ENCODE measurements at places on chromosomes 2 and 18.
A peak's percentile ranks its signal among the peaks of the same experiment; 100 is the strongest.

DNA sequence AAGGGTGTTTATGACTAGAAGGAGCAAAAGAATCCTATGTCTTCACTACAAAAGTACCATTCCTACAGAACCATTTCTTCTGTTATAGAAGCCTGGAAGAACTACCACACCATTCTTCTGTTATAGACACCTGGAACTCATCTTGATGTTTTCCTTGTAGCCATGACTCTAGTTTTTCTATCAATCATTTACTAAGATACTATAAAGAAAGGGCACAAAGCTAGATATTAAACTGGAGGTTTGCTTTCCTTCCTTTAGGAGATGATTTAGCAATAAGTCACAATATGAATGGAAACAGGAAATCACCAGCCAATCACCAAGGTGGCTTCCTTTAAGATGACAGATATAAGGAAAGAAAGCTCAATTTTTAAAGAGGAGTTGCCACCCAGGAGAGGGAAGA lies 100.3 kb upstream of the NEUROD1 start:
- DNase-seq: no peak

DNA sequence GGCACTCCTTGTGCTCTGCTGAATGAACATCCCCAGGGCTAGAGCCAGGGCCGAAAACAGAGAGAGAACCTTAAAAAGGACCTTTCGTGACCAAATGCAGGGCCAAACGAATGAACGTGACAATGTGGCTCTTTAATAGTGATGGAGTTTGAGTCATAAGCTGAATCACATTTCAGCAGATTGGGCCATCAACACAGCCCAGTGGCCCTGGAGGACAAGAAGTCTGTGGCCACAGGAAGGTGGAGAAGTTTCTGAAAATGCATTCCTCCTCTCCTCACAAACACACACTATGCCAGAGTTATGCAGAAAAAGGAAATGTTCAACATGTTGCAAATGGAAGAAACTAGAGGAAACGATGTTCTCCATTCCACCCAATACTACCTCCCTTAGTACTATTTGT lies 415.8 kb downstream of the HRH4 start:
- no peak for DNase-seq

DNA sequence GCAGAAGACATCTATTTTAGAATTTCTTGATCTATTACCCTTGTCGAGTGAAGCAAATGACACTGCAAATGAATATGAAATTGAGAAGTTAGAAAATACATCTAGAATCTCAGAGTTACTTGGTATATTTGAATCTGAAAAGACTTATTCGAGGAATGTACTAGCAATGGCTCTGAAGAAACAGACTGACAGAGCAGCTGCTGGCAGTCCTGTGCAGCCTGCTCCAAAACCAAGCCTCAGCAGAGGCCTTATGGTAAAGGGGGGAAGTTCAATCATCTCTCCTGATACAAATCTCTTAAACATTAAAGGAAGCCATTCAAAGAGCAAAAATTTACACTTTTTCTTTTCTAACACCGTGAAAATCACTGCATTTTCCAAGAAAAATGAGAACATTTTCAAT lies 370.4 kb downstream of the XIRP2 start:
- no peak for DNase-seq

DNA sequence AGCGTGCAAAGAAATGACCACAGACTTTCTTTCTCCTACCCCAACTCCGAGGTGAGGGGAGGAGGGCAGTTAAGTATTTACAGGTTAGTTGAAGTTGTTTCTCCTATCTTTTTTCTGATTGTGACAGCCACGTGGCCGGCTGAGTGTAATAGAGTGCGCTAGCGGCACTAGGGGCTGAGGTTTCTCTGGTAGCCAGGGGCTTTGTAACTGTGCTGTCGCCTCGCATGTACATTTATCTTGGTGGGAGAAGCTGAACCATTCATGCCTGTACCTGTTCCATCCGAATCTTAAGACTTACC lies 214.1 kb upstream of the STON1 start:
- no peak for DNase-seq

DNA sequence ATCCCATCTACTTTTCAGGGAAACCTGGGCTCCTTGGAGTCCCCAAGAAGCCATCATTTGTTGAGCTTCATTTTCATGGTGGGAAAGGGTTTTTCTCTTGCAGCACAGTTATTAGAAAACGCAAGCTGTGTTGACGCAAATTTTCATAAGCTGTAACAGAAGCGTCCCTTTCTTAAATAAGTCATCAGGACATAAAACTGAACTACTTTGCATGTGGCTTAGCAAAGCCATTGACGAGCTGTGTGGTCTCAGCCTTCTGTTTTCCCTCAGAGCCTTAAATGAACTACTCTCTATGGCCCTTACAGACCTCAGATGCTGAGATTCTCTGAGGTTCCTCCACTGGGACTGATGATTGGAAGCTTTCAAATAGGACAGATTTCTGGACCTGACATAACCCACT lies 85.1 kb downstream of the ARL4C start:
- no peak for DNase-seq

DNA sequence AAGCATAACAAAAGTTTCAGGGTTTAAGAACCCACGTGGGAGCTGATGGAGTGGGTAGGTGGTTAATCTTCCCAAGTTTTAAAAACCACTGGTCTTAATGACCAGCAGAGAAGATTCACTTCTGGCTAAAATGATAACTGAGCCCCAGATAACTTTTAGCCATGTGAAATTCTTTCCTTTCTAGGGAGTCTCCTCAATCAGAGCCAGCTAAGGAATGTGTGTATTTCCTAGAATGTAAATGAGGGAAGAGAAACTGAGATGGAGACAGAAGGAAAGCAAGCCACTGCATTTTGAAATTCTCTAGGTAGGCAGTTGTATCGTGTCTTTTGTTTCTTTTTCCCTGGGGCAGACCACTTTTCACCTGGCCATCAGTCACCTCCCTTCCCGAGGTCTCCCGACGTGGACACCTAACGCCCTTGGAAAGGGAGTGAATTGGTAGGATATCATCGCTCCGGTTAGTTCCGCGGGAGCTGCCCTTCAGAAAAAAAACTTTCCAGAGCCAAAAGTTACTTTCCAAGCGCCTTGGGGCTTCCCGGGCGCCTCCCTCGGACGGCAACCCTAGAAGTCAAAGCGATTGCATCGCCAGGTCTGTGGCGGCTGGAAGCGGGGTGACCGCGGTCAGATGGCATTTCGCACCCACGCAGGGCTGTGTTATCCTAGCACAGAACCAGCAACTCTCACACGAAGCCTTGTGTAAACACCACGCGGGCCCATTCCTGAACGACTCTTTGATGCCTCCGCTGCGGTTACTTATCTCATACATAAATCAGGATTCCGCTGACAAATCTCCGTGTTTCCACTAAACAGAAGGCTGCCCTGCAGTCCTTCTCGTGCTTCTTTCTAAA lies 1.3 kb downstream of the COLEC12 start:
- peak; percentile 22 for DNase-seq

DNA sequence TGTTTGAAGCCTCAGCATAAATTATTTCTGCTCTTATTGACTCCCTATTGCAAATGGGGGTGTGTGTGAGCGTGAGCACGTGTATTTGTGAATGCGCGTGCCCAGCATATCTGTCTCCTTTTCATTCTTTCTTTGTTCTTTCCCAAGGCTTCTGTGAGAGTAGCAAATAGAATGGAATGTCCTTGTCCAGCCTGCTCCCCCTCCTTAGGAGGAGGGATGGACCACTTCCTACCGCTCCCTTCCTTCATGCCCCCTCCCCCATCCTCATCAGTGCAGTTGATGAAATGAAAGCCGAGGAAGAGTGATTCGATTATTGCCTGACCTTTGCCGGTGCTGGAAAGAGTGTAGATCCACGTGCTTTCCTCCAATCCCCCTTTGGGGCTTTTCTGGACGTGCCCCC lies 102.0 kb downstream of the CPO start:
- no peak for DNase-seq

DNA sequence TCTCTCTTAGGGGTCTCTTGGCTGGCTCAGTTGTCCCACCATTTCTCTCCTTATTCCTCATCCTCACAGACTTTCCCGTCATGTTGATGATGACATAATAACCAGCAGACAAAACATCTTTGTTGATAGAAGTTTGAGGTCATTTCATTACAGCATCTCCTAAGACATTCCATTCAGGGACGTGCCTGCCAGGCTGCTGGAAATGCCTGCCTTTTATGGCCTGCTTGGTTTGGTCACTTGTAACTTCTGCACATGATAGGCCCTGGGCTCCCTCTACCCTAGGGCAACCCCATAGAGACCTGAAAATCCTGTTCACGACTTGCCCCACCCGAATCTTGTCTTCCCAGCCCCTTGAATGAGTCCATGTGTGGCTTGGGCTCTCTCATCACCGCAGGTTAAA lies 81.7 kb downstream of the SDC1 start:
- DNase-seq: peak; percentile 2

- DNase-seq: no peak
Observed at GRCh38 chr18:58476516-58477256, 152.2 kb downstream of the ALPK2 start.

- no peak for DNase-seq
Observed at GRCh38 chr2:30024281-30024680, 102.9 kb upstream of the ALK start.

DNA sequence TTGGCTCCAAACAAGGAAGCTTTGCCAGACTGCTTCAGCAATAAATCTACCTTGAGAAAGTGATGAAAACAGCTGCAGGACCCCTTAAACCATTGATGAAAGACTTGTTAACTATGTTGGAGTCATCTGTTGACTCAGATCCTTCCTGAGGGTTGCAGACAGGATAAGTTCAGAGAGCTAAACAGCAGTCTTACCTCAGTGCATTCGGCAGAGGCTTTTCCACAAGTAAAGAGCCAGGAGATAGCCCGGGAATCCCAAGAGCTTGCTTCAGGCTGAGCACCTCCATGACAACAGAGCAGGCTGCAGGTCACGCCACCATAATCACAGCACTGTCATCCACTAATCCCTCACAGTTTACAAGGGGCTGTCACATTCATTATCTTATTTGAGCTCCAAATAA lies 23.7 kb downstream of the KIAA2012 start:
- DNase-seq: no peak

- peak; percentile 21 for DNase-seq
Observed at GRCh38 chr18:59957957-59958356, 58.2 kb downstream of the PMAIP1 start.

- DNase-seq: no peak
Observed at GRCh38 chr18:13446610-13447461, 228.3 kb downstream of the LDLRAD4 start.

GRCh38 chr2:23645230-23645808 lies 260.3 kb downstream of the KLHL29 start:
- DNase-seq: no peak

DNA sequence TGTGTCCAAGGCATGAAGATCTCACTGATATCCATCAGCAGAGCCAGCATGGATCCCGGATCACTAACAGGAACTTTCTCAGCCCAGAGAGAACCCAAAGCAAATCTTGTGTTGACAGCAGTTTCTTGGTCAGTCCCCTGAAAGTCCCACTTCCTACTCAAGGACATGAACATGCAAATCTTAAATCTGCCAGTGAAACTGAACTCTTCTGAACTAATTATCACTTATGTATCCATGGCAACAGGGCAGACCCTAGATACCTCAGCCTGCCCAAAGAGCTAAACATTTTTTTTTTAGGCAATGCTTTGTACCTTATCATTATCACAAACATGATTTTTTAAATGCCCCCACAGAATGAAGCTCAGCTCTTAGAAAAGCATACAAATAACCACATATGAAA lies 127.8 kb upstream of the DDX18 start:
- no peak for DNase-seq

DNA sequence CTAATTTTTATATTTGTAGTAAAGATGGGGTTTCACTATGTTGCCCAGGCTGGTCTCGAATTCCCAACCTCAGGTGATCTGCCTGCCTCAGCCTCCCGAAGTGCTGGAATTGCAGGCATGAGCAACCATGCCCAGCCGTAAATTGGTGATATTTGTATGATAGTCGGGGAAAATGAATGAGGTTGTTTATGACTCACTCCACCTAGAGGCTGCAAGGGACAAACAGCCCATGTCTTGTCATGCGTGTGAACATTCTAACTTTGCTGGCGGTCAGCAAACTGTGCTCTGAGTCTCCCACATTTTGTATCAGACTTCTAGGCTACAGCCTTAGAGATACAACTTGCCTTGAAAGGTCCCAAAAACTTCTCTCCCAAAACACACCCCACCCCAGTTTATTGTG lies 133.5 kb upstream of the DTNA start:
- no peak for DNase-seq

GRCh38 chr18:3008541-3008940 lies 4.4 kb downstream of the LPIN2 start:
- peak; percentile 51 for DNase-seq

DNA sequence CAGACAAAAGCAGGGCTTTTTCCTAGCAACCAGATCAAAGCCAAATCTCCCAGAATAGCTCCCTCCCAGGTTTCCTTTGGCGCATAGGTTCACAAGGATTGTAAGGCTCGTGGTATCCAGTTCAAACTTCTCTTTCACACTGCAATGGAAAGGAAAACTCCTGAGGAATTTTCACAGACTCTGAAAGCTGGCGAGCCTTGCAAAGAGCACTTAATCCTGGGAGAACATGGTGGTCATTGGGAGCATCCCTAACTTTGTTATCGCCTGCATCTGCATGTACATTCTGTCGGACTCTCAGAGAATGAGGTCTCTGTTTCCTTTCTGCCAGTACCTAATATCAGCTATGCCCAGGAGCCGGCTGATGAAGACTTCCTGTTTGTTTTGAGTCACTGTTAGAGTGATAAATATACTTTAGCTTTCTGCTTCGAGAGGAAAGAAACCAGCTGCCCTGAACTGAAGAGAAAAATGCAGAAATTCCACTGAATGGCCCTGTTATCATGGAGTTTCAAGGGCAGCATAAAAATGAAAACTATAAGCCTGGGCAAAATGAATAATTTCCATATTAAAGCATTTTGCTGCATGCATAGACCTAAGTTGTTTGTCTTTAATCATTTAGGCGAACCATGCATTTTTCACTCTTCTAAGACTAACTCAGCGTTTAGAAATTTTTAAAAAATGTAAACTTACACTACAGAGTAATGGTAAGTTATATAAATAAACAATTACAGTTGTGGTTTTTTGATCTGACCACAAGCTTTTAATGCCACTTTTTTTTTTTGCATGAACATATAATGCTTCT lies 76.4 kb upstream of the ZEB2 start:
- DNase-seq: no peak

DNA sequence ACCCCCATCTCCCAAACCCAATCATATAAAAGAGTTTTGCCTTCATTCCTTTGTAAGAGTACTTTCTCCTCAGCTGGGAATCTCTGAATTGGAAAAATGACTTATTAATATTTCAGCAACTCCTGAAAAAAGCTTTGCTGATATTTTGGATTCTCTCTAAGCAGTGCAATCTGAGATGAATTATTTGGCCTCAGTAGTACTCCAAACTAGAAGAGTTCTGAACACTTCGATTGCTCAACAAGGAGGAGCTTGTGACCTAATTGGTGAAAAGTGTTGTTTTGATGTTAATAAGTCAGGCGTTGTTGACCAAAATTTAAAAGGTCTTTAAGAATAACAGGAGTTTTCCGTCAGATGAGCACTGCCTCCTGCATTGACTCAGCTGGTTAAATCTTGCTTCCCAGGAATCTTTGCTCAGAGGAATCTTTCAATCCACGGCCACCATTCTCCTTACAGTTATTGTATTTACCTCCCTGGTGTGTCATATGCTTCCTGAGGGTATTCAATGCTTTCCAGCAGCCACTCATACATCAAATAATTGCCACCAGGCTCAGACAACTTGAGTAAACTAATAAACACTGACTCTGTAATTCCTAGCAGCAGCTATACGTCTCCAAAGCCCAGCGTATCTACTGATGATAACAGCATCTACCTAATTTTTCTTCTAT lies 24.5 kb upstream of the LIPG start:
- no peak for DNase-seq

GRCh38 chr2:166984797-166985196 lies 96.5 kb downstream of the XIRP2 start:
- no peak for DNase-seq

All from fibroblast of the conjunctiva (primary cell).